Stimulated activated CD8-positive, alpha-beta memory T cell treated with anti-CD3 and anti-CD28 coated beads, Interleukin-2, amount 100 ng/mL, for 1 hour (primary cell): ENCODE measurements at places on chromosomes 16 and 17.
A peak's percentile ranks its signal among the peaks of the same experiment; 100 is the strongest.

- DNase-seq, result no peak
Measured at GRCh38 chr16:27999687-28000086, 63.8 kb downstream of the GSG1L start.

DNA sequence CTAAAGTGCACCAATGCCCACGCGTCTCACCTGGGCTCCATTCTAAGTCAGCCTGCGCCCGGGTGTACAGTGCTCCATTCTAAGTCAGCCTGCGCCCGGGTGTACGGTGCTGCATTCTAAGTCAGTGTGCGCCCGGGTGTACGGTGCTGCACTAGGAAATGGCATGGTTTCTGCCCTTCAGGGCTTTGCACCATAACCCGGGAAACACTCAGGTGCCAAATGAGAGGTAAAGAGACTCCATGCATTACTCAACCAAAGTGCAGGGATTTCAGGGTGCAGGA is 29.2 kb upstream of the FASN start:
- no peak for DNase-seq

DNA sequence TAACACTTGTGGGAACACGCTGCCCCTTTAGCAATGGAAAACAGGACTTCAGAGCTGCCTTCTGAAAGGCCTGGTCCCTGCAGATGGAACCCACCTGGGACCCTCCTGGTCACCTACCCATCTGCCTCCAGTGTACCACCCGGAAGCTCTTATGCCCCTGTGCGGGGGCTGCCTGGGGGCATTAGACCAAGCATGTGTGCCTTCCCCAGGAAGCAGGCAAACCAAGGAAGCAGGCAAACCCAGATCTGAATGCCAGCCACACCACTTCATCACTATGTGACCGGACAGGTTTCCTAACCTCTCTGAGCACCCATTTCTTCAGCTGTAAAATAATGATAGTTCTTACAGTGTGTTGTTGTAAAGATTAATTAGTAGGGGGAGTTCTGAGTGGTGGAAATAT is 20.8 kb upstream of the LRRC37A3 start:
- no peak for DNase-seq

GRCh38 chr17:67293251-67294203 is 48.5 kb upstream of the HELZ start:
- peak; percentile 31 for DNase-seq

DNA sequence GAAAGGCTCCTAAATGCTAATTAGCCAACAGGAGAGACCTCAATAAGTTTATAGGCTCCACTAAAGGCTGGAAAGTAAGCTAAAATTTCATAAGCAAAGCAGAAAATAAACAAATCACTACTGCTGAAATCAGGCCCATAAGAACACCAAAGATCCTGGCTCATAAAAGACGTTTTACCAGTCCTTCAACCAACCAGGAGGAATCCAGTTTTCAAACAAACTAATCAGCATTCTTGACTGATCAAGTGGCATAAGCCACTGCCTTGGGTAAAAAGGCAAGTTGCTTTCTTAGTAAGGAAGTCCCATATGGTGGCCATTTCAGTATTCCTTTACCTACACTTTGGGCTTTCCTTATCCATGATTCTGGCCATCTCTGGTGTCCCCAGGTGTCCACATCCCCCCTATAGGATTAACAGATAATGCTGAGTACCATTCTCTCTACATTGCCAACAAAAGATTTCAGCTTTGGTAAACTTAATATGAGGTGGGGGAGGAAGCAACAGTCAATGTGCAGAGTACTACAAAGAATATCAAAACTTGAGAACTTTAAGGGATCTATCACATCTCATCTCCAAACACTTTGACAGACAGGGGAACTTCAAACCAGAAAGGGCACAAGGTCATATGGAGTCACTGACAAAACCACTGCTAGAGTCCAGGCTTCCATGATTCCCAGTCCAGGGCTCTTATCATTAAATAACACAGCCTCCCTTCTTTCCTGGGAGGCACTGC is 1.3 kb downstream of the TOM1L2 start:
- no peak for DNase-seq

DNA sequence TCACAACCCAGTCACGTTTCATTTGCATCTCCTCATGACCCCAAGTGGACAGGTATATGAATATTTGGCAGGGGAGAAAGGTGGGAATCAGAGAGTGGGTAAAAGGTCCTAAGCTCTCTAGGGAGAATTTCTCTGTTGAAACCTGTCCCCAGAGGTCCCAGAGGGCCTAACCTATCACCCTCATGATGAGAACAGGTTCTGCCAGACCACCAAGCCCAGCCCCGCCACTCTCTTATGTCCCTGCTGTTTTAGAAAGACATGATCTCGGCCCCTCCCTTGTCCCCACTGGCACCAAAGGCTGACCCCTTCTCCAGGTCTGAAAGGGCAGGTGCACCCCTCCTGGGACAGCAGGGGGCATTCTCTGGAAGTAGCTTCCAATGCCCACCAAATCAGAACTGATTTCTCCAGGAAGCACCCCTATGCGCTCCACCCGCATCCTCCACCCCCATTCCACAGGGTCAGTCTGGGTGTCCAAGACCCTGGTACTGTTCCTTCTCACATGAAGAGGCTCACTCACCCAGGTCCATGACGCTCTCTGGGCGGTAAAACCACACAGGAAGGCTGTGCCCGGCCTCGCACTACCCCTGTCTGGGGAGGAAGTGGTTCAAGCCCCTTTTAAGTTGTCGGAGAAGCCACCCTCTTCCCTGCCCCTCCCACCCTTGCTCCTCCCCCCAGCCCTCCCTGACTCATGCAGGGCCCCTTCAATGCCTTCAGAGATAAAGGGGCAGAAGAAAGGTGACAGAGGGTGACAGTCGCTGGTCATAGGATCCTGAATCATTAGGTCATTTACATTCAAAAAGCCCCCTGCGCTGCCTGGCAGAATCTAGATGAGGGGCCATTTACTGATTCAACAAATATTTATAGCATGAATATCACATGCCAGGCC is at the start of gene CCR7:
Gene CCR7 (minus strand): TSS at position 590 of the 886 bp plus-strand sequence. CDS start 63 bp downstream, at position 527.
- DNase-seq, result peak; percentile 74

GRCh38 chr17:71252436-71252835 is 868.4 kb upstream of the SOX9 start:
- no peak for DNase-seq

DNA sequence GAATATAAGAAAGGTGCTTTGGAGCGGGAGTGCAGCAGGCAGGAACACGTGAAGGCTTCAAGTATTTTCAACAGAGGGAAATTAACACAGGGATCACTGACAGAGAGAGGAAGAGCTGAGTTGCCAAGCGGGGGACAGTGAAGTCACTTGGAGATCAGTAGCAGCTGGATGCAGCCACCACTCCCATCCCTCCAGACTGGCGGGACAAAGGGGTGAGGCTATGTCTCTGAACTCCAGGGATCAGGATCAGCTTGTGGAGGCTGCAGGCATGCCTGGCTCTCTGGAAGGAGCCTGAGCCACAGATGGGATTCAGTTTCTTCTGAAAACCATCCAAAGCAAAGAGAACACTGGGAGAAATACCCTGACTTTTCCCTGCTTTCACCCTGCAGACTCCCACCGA is 113.7 kb upstream of the IRX3 start:
- no peak for DNase-seq

GRCh38 chr17:32264140-32264799 is 1.4 kb upstream of the RHBDL3 start:
- DNase-seq, result no peak

DNA sequence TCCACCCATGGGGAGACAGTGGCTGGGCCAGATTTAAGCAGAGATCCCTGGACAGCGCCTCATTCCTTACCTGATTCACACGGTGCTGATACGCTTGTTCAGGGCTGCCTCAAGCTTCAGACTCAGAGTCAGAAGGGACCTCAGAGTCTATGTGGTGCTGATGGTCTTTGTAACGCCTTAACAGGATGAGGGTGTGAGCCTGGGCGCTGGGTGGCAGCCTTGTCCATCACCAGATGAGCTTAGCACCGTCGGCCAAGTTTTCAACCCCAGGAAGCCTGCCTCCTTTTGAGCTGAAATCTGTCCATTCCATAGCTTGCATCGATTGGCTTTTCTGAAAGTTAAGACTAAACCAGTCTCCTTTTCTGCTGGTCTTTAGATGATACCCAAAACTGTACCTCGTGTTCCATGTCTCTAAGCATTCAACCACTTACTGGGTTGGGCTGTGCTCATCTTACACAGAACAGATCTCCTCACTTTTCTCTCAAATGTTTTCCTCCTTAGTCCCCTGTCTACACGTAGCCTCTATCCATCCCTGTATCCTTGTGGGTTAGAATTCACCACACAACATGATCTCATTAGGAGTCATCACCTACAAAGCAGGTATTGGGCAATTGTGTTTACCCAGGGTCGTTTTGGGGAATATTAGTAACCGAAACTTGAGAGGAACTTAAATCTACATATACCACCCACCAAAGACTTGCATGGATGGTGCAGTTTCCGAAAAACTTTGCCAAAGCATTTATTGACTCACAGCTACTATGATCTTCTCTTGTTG is 573.4 kb downstream of the CDH13 start:
- DNase-seq, result no peak

GRCh38 chr16:51440131-51440889 is 289.2 kb upstream of the SALL1 start:
- no peak for DNase-seq

- DNase-seq, result no peak
Measured at GRCh38 chr17:57675427-57676387, 69.4 kb downstream of the CCDC182 start.

DNA sequence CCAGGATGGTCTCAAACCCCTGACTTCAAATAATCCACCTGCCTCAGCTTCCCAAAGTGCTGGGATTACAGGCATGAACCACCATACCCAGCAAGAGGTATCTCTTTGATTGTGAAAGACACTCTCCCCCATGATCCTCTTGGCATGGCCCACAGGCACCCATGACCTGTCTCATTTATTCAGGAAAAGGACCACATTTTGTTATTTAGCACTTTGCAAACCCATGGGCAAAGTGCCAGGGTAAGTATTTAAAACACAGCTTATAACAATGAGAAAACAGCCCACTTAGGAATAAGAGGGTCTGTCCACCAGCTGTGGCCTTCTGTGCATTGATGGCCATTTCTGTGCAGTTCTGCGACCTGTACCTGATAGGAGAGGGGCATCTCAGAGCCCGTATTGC is 12.8 kb upstream of the AKTIP start:
- no peak for DNase-seq
